Activated gamma-delta T cell (primary cell): ENCODE measurements at places on chromosomes 7 and 10.

DNA sequence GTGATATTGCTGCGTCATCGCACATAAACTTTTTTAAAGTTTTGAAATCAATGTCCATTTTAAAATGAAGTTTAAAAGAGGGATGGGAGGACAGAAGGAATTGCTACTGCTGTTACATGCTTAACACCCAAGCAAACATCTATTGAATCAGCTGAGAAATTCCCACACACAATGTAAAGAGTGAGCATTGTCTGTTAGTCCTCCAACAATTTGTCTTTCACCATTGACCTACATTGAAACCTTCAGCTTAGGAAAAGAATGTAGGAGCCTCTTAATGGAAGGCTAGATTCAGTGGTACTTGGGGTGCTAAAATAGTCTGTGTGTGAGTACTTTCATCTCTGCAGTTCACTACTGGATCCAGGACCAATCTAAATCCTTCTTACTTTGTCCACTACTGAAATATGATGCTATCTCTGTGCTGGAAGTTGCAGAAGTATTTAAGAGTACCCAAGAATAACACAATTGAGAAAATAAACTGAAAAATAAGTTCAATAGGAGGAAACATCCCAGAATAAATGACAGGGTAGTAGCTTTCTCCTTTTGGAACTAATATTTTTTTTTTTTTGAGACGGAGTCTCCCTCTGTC, 23.8 kb upstream of the FBXW4 start:
- DNase-seq: no peak

- no peak for DNase-seq
Observed at GRCh38 chr7:96181174-96181573, 140.7 kb downstream of the SLC25A13 start.

- no peak for DNase-seq
Observed at GRCh38 chr10:68208424-68209042, 23.4 kb downstream of the ATOH7 start.

GRCh38 chr7:113085781-113086390, 741 bp downstream of the GPR85 start:
- DNase-seq: no peak

GRCh38 chr10:31359979-31360378, 41.0 kb downstream of the ZEB1 start:
- no peak for DNase-seq

DNA sequence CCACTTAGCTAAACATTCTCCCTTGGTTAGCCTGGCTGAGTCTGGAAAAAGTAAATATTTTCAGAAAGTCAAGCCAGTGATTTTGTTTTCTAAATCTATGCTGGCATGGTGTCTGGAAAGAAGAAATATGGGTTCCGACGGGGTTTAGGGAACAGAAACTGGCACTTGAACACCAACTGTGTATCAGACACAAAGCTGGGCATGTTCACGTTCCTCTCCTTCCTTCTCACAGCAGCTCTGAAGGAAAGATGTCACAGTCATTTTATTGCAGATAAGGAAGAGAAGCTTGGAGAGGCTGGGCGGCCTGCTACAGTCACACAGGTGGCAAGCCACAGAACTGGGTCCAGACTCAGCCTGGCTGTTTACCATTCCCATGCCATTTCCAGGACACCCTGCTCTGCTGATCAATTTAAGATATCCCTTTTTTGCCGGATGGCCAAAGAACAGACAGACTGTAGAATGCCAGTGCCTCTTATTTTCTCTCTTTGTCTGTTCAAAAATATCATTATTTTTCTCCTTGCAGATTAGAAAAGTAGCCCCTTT, 118.8 kb downstream of the HERPUD2 start:
- DNase-seq: no peak

GRCh38 chr7:156064971-156065386, 252.7 kb upstream of the SHH start:
- DNase-seq: no peak

- no peak for DNase-seq
Observed at GRCh38 chr7:70384024-70384423, 747.9 kb upstream of the GALNT17 start.

GRCh38 chr7:5773661-5774086, 7.8 kb downstream of the RNF216 start:
- no peak for DNase-seq

- DNase-seq: no peak
Observed at GRCh38 chr10:112283100-112283499, at the start of gene TECTB. TSS of gene TECTB (plus strand) at chr10:112283400. CDS start at chr10:112283735, 335 bp downstream.

DNA sequence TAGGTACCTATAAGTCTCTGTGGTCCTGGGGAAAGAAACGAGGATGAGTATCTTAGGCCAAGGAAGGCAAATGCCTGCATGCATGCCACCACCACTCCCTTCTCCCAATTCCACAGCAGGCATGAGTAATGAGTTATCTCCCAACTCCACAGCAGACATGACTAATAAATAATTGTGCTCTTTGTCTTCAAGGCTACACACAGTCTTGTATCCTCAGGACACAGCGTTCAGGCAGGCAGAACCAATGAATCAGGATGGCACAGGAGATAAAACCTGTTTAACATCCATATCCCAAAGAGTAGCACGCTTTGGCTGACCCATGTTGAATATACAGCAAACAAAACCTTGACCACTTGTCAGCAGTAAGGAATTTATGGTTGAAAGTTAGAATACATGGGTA, 229.7 kb upstream of the NFE2L3 start:
- no peak for DNase-seq

DNA sequence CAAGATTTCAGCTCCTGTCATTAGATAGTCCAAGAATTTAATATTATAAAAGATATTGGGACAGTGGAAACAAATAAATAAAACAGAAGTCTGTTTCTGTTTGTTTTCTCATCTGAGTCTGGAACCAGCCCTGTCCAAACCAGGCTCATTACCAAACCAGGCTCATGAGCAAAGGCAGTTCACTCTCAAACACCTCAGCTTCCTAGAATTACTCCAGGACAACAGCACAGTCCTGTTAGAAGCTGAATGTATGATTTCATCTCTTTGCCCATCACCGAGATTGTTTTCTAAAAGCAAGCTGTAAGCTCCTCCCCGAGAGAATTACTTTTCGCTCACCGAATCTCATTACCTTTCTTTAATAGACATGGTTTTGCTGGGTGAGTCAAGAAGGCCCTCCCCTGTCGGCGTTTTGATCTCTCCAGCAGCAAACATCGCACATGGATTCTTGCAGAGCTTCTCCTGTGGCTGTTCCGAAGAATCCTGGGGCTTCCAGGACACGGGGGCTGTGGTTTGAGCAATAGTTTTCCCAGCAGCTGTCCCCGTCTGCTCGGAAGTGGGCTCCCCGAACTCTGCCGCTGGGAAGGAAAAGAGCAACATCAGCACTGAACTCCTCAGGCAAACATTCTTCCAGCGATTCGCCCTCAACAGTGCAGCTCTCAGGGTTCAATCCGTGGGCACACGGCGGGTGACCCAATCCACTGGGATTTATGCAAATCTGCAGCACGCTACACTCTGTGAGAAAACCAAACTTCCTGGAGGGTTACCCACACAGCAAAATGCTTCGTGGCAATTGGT, 112.5 kb downstream of the SVIL start:
- no peak for DNase-seq

DNA sequence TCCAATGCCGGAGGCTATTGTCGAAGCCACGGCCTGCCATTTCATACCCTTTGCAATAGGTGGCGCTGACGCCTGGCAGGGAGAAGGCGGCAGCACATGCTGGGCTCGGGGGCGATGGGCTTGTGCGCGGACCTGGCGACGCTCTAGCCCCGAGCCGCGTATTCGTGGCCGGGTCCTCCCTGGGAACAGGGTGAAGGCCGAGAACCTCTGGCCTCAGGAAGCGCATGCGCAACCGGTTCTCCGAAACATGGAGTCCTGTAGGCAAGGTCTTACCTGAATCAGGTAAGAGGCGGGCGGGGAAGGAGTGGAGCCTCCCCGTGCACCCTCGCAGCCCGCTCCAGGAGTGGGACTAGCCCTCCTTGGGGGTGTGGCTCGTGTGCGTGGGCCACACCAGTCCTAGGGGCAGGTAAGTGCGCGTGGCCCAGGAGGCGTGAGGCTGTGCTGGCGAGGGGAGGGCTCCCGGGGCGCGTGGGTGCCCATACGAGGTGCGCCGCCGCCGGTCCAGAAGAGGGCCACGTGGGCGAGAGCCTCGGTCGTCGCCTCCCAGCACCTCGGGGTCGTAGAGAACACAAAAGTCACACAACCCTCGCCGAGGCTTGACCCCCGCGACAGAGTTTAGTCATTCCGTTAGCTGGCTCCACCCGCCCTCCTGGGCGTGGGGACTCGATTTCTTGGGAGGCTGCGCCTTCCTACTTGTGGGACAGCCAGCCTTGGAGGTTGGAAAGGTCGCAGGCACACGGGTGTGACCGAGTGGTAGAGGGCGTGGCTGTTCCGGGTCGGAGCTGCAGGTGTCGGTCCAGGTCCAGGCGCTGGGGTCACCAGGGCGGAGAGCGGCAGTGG, 5.6 kb upstream of the MEST start:
- peak; percentile 22 for DNase-seq

DNA sequence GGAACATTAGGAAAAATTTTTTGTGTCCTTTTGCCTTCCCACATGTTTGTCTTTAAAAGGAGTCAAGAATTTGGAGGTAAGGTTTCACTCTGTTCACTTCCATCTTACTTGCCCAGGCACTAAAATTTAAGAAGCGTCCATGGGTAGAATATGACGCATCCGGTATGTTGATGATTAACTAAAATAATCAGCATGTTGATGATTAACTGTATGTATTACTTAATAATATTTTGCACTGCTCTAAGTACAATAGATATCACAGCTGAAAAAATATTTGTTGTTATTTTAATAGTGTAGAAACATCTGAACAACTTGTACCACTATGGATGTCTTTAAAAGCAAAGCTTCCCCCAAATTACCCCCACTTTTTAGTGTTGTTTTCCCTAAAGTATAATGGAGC, 11.5 kb downstream of the ANKRD22 start:
- DNase-seq: no peak

DNA sequence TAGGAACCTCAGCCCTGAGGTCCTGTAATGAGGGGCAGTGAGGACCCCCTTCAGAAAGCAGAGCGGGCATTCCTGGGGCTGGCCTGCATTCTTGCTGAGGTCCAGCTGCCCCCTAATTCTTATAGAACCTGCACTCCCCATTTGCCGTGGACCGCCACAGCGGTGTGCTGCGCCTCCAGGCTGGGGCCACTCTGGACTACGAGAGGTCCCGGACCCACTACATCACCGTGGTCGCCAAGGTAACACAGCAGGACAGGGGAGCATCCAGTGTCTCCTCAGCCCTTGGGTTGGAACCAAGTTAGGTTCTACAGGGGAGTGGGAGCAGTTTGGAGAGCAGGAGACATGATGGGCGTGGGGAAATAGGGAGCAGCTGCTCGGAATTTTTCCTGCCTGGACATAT, 7.3 kb downstream of the CDHR1 start:
- DNase-seq: no peak

- DNase-seq: no peak
Observed at GRCh38 chr7:5179756-5180155, 10.3 kb upstream of the WIPI2 start.

- DNase-seq: no peak
Observed at GRCh38 chr10:16545116-16545736, 23.5 kb upstream of the C1QL3 start.

GRCh38 chr7:152341039-152341913, 94.5 kb downstream of the KMT2C start:
- no peak for DNase-seq

DNA sequence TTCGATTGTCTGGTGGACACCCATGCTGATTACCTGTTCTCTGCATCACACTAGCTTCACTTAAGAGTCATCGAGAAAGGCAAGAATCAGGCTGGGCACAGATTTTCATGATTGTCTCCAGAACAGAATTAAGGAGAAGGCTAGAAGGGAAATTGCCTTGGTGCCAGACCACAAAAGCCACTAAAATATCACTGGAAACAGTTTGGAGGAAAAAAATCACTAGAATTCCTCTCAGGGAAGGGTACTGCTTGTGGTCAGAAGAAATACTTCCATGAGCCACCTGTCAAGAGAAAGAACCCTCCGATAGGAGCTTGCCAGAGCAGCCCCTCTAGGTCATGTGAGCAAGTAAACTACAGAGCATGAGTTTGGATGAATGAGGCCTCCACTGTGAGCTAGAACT, 269.3 kb upstream of the TEX47 start:
- no peak for DNase-seq

DNA sequence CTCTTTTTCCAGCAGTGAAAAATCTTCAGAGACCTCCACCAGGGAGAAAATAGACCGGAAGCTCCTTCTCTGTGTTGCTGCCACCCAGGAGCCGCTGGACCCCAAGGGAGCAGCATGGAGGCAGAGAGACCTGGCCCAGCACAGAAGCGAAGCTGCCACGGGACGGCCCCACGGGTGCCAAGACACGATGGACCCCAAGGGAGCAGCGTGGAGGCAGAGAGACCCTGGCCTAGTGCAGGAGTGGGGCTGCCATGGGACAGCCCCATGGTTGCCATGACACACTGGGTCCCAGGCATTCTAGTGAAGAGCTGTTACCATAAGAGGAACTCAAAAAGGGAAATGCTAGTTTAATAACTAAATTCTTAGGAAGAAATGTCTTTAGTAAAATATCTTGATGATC, 186.3 kb downstream of the PTPRN2 start:
- DNase-seq: no peak

DNA sequence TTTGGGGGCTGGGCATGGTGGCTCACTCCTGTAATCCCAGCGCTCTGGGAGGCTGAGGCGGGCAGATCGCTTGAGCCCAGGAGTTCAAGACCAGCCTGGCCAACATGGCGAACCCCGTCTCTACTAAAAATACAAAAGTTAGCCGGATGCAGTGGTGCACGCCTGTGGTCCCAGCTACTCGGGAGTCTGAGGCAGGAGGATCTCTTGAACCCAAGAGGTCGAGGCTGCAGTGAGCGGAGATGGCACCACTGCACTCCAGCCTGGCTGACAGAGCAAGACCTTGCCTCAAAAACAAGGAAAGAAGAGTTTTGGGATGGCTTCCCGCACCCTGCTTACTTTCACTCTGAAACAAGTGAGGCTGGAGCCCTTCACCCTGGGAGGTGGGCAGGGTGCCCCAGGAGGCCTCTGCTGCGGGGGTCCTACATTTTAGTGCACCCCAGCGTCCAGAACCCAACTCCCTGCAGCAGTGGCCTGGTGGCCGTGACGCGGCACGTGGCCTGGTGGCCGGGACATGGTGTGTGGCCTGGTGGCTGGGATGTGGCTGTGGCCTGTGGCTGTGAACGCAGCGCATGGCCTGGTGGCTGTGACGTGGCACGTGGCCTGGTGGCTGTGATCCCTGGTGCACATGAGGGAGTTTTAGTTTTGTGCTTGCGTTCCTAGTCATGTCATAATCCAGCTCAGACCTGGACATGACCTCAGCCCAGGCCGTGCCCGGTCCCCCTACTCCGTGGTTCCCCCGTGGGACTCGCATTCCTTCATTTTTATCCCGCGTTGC, 9.3 kb downstream of the KNDC1 start:
- no peak for DNase-seq

DNA sequence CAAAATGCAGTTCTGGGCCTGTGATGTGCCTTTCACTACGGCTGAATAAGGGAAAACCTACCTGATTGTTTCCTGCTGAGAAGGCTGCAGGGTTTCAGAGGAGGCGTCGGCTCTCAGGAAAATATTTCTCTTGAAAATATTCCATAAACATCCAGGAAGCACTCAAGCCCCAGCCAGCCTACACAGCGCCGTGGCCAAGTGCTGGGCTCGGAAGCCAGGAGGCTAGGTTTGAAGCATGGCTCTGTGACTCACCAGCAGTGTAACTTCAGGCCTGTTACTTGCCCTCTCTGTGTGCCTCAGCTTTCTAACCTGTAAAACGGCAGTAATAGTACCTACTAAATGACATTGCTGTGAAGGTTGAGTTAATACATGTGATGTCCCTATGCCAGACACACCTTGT, 399.1 kb downstream of the GATA3 start:
- DNase-seq: no peak

- no peak for DNase-seq
Observed at GRCh38 chr10:32377458-32378259, 30.7 kb upstream of the EPC1 start.
